NCI-H1417 treated with DMSO at 0.1 percent for 48 hours (cell line): ENCODE measurements at places on chromosomes 12 and 14.

DNA sequence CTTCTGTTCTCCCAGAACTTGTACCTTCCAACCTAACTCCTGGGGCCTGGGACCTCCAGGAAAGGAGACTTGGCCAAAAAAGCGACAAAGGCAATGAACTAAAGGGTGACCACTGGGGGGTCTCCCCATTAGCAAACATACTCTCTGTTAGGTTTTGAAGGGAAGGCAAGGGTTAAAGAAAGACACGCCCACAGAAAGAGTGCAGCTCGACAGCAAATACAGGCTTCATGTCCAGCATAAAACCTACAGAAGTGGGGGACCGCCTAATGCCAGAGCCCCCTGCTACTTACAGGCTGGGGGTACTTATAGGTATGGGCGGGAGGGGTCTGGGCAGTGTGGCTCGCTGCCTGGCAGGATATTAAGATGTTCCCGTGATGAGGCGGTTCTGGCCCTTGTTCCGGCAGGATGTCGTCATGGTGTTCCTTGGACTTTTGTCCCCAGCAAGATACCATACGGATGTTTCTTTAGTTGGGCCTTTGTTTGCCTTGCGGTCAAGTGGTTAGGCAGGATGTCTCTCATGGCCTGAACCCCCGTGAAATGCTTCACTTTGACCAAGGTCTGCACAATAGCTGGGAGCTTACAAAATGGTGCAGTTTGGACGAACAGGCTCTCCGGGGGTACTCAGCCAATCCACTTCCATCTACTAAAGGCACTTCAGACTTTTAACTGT, 53.4 kb downstream of the PRMT8 start:
- no peak for DNase-seq

- DNase-seq, result no peak
Observed at GRCh38 chr12:95731519-95731958, 59.0 kb downstream of the NTN4 start.

DNA sequence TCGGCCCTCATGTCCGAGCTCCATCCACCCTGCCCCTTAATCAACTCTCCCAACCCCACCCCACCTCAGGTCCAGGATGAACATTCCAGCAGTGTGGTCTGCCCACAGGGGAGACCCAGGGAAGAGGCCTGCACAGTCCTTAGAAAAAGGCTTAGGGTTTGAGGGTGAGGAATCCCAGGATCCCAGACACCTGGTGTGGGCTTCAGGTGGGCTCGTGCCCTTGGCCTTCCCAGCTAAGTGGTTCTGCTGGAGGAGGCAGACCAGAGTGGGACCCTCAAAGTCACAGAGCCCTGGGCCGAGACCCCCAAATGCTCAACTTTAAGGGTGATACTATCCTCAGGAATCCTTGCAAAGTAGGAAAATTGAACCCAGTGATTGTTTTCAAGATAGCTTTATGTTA, 25.4 kb upstream of the PPP2R5C start:
- no peak for DNase-seq

DNA sequence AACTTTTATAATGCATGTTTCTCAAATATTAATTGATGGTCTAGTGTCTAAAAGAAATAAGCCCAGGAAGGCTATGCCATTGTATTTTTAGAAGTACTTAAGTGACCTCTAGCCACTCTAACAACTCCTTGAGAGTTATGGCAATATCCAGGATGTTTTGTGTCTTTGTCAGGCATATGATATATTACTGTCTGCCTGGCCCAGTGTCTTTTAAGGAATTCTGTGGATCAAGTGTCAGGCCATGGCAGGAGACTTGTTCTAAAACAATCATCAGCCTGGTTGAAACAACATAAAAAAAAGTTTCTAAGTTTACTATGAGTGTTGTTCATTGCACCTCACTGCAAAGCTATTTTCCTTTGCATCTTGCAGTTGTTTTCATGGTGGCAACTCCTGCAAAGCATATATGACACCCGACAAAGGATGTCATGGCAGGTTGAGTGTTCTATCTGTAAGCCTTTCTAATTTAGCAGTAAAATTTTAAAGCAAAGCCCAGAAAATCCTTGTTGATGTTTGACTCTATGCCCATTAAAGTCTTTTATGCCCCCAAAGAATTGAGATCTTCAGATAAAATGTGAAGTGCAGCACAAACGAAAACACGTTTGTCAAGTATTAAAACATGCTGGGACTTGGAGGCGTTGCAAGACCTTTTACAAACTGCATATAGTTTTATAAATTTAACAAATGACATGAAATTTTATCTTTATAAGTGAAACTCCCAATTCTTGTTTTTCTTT, 89.5 kb upstream of the SLC38A2 start:
- no peak for DNase-seq

DNA sequence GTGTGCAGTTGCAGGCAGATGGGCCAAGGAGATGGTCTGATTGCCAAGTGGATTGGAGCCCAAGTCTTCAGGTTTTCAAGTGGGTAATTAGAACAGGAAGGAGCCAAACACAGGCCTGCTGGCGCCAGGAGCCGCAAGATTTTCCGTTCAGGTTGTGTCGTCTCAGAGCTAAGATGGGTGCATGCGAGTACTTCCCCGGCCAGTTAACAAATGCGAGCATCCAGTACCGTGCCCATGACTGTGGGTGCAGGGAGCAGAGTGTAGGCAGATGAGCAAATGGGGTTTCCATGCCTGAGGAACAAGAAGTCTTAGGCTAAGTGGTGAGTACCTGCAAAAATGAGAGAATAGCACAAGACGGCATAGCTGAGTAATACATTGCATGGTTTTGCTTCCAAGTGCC, 90.5 kb downstream of the CHST11 start:
- DNase-seq, result no peak

DNA sequence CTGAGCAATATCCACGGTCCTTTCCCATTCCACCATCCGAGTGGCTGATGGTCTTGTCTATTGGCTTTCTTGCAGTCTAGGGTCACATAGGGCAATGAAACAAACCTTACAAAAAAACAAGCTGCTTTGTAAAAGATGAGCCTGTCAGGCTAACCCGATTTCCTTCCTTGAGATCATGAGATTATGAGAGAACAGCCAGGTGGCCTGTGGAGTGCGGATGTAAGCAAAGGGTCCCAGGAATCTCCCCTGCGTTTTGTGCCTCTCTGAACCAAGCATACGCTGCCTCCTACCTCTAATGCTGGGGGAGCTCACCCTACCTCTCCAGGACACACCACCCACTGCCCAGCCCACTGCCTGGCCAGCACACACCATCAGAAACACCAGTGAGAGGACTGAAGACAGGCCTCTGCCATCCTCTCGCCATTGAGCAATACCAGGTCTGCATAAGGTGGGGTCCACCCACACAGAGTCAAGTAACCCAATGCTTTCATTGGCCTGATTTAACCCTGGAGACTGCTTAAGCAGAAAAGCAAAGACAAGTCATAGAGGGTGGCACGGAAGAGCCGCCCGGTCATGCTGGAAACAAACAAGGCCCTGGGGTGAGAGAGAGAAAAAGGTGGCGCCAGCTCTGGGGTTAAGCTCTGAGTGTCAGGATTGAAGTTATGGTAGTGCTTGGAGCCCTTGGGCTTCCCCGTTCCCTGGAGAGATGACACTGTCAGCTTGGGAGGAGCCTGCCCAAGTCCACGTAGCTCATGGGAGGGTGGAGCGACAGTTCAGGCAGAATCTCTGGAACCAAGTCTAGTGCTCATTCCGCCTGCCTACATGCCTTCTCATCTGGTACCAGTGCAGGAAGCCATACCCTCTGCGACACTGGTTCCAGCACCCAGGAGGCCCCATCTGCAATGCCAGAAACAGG, 46.6 kb downstream of the CALM1 start:
- no peak for DNase-seq

- no peak for DNase-seq
Observed at GRCh38 chr12:57983858-57984505, 42.6 kb downstream of the ATP23 start.

DNA sequence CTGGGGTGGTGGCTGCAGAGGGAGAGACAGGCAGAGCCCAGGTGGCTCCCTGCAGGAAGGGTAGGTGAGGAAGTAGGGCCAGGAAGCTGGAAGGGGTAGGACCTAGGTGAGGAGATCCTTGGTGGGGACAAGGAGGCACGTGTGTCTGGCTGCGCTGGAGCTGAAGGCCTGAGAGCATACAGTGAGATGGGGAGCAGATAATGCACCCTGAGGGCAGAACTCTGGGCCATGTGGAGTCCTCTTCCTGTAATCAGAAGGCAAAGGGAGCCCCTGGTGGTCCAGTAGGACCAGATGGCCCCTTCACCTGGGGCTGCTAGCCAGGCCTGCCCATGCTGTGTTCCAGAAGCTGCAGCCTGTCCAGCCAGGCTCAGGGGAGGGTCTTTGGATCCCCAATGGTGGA, 15.3 kb upstream of the KRT80 start:
- no peak for DNase-seq

DNA sequence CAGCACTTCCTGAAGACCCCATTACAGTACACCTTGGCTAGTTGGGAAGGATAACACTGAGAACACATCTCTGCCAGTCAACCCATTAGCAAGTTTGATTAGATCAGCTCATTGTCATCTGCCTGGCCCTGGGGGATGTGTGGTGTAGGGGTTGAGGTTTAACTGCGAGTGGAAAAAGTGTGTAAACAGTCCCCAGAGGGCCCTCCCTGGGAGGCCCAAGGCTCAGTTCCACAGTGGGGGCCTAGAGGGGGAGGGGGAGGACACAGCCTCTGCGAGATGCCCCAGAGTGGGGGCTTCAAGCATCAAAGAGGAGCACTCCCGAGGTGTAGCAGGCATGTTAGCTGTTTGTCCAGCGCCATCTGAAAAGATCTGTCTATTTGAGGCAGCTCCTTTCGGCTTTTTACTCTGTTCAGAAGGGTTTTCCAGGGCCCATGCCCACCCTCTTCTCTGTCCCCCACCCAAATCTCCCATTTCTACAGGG, 344 bp downstream of the LPAR5 start:
- no peak for DNase-seq

- no peak for DNase-seq
Observed at GRCh38 chr12:75086091-75087038, 123.3 kb downstream of the KCNC2 start.

DNA sequence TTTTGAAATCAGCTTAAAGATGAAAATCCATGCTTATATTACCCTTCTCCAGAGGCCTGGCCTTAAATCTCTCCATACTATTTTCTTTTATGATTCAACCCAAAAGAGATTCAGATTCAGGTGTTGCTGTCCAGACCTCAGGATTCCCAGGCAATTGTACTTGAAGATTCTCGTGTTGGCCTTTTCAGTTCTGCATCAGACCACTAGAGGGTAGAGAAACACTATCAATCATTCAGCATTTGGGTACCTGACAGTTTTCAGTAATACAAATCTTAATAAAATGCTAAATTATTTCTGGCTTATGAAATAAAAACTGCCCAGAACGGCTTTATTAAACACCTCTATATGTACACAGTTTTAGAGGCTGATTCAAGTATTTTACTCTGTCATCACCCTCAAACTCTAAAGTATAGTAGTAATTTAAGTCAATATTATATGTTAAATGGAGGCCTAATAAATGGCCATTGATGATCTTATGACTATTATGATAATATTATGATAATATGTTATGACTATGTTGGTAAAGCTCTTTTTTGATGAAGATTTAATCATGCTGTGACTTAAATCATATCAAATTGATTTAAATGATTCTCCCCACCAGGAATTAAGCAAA, 301.1 kb downstream of the DUSP6 start:
- peak; percentile 21 for DNase-seq

- no peak for DNase-seq
Observed at GRCh38 chr14:105059035-105059924, 6.0 kb downstream of the GPR132 start.

DNA sequence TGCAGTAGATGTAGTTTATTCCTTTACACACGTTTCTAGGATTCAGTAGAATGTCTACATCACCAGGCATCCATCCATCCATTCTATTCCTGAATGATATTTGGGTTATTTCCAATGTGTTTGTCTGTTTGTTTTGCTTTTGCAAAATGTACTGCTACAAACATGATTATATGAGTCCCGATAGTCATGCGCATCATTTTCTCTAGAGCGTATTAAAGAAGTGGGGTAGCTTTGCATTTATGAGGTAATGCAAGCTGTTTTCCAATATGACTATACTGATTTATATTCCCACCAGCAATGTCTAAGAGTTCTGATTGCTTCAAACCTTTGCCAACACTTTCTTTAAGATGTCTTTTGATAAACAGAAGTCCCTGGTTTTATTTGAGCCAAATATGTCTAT, 253.2 kb downstream of the NOVA1 start:
- DNase-seq, result no peak

DNA sequence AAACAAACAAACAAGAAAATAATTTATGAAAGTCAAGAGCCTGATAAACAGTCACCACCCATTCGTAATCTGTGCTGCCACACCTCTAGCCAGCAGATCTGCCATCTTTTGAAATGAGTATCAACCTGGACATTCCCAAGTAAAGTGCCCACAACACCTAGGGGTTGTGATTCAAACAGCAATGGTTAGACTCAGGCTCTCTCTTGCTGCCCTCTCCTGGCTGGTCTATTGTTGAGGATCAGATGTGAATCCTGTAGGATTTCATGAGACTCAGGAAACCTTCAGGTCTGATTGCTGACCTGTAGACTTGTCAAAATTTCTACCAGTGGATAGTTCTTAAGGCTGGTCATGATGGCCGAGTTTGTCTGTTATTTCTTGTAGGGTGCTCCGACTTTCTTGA, 26.8 kb downstream of the DGLUCY start:
- no peak for DNase-seq

GRCh38 chr12:13496111-13496510, 299.6 kb downstream of the EMP1 start:
- no peak for DNase-seq

GRCh38 chr12:89067421-89068187, 284.7 kb downstream of the DUSP6 start:
- DNase-seq, result no peak

DNA sequence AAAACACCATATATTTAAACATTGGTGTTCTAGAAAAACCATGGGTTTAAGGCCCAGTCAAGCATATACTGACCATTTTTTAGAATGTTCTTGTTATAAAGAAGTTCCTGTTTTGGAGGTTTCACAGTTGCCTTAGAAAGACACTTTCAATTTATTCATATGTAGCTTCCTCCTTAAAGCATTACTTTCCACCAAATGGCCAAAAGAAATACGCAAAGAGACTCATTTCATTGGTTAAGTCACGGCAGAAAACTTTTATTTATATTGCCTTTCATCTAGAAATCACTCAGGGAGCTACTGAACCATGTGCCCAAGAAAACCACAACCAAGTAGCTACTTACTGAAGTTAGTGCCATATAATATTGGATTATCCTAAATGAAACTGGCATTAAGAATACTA, 40.0 kb downstream of the MYBPC1 start:
- no peak for DNase-seq

DNA sequence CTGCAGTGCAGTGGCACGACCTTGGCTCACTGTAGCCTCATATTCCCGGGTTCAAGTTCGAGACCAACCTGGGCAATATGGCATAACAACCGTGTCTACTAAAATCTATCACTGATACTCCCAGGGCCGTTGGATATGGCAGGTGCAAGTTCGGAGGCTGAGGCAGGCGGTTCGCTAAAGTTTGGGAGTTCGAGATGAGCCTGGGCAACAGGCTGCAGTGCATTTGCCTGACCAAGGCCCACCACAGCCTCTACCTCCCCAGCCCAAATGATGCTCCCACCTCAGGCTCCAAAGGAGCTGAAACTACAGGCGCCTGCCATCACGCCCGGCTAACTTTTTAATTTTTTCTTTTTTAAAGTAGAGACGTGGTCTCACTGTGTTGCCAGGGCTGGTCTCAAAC, 177.1 kb upstream of the ALG10B start:
- DNase-seq, result no peak
